ENCODE measurements at places on chromosomes 13 and 19. TPM values are rescaled to one million over a fixed set of nuclear protein-coding genes. Genes with fewer than 3 reads are reported as not detected.

ATP4B gene
- polyA plus RNA-seq, result 0.14 TPM

WDR62 gene
- polyA plus RNA-seq, result 2.5 TPM

CEACAM8 gene
- polyA plus RNA-seq, result 0.32 TPM

DNA sequence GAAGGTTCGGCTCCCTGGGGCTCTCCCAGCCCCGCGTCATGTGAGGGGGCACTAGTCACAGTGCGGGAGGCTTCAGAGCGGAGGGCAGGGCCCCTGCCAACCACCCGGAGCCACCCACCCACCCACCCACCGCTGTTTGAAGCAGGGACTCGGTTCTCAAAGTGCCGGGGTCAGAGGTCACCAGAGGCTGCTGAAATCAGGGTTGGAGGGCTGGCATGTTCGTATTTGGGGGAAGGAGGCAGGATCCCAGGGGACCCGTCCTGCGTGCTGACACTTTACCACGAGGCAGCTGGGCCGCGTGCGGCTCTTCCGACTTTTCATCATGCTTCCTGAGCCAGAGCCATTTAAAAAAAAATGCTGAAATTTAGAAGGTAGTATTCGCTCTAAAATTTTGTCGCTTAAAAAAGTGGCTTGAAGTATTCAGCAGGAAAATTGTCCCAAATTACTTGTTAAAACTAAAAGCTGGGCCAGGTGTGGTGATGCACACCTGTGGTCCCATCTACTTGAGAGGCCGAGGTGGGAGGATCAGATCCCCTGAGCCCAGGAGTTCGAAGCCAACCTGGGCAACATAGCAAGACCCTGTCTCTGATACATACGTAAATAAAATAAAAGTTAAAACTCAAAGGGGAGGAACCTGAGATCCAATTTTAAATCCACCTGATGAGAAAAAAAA, 21.2 kb downstream of the ATP11A start:
- no peak for DNase-seq

- no peak for DNase-seq
Observed at GRCh38 chr13:94590744-94591143, 5.2 kb downstream of the TGDS start.

DNA sequence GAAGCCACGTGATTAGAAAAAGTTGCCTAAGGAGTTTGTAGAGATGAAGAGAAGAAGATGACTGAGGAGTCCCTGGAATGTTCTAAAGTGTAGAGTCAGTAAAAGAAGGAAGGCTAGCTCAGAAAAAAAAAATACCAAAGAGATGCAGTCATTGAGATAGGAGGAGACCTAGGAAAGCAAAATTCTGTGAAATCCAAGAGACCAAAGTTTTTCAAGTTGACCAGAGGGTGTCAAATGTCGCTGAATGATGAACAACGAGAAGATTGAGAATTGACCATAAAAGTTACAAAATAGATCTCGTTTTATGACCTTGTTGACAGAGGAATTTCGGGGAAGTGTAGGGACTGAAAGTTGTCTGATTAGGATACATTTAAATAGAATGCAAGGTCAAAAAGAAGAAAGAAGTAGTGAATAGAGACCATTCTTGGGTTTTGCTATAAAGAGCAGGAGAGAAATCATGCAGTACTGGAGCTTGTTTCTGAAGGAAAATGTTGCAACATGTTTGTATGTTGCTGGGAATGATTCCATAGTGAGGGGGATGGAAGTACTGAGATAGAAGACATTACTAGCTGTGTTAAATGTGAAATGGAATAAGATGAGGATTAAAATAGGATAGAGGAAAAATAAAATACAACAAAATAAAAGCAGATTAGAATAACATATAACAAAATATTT, 30.2 kb upstream of the HTR2A start:
- peak; percentile 28 for DNase-seq

- DNase-seq, result no peak
Observed at GRCh38 chr13:20136781-20137703, 23.8 kb downstream of the GJA3 start.

GRCh38 chr13:110070511-110071120, 236.3 kb downstream of the COL4A1 start:
- no peak for DNase-seq

DNA sequence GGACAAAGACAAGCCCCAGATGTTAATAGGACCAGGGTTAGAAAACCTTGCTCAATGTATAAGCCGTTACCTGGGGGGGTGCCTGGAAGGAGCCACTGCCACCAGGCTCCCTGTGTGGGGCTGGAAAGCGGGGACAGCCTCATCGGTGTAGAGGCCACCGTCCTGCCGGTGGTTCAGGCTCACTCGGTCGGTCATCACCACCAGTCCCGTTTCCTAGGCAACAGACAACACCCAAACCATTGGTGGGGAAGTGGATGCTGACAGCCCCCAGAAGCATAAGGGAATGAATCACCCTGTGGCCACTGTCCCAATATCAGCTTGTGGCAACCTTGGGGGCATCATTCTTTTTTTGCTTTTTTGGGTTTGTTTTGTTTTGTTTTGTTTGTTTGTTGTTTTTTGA, 55.8 kb downstream of the CPAMD8 start:
- DNase-seq, result no peak

- peak; percentile 92 for DNase-seq
Observed at GRCh38 chr13:19959831-19960652, 1.5 kb downstream of the ZMYM2 start.

- no peak for DNase-seq
Observed at GRCh38 chr19:51664131-51664530, 17.5 kb upstream of the SIGLEC14 start.

DNA sequence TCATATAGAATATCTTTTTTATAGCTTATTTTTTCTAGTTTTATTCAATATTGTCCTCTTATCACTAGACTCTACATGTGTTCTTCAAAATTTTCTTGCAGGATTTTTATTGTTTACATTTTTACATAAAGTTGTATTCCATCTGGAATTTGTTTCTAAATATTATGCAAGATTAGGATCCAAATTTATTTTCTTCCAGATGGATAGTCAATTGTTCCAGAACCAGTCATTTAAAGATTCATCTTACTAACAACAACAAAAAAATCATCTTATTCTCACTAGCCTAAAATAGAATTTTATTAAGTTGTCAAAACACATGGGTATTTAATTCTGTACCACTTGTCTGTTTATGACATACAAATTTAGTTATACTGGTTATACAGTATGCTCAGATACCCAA, 390.4 kb upstream of the GPC6 start:
- DNase-seq, result no peak

- DNase-seq, result no peak
Observed at GRCh38 chr13:45356966-45357672, 16.1 kb upstream of the TPT1 start.

DNA sequence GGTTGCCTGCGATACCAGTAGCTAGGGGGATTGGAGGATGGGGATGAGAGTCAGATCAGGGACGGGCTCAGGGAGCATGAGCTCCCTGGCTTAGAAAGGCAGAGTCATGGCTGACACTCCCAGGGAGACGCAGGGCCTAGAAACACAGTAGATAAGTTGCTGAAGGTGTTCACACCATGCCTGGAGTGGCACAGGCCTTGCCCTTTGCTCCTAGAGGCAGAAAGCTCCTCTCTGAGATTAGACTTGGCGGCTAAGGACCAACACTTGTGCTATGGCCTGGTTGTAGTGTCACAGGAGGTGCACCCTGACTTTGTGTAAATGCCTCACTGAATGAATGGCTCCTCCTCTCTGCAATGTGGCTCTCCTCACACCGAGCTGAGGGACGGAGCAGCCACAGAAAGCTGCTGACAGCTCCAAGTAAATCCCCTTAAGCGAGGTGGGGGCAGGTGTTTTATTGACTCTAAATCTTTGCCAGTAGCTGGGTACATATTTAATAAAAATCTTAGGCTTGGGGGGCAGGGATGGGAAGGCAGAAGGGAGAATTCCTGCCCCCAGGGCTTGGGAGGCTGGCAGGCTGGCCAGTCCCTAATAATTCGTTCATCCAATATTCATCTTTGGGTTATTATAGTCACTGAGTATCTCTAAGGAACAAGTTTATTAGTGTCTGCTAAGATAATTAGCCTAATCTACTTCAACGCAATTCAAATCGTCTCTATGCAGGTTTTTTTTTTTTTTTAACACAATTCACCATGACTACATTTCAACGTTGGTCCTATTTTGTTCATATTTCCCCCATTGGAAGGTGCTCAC, 54.9 kb downstream of the SIAH3 start:
- DNase-seq, result no peak

- DNase-seq, result no peak
Observed at GRCh38 chr13:29514720-29515310, 80.7 kb downstream of the SLC7A1 start.

Measured in muscle of back (tissue), 13 donors.